NCI-H1417 treated with DMSO at 0.1 percent for 48 hours (cell line): ENCODE measurements at places on chromosomes 4 and X.
A peak's percentile ranks its signal among the peaks of the same experiment; 100 is the strongest.

GRCh38 chr4:87410679-87411078 is 11.7 kb upstream of the NUDT9 start:
- no peak for DNase-seq

DNA sequence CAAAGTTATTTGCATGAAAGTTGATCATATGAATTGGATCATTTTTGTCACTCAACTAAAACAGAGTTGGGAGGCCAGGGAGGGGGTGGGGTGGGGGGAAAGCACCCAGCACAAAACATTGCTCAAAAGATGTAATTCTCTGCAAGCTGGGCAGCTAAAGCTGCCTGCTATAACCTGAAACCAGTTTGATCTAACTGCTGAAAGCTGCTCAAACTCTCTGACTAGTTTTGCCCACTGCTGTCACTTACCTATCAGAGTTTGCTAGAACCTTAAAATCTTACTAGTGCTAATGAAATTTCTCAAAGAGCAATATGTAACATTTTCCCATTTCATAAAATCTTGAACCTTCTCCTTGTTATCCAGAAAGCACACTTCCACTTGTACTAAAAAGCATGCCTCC is 10.4 kb downstream of the CXCL8 start:
- no peak for DNase-seq

GRCh38 chr4:10108818-10109783 is 7.5 kb downstream of the WDR1 start:
- DNase-seq, result no peak

GRCh38 chrX:74925225-74926088 is at the start of gene NEXMIF:
TSS of gene NEXMIF (minus strand) at chrX:74925452.
- no peak for DNase-seq

DNA sequence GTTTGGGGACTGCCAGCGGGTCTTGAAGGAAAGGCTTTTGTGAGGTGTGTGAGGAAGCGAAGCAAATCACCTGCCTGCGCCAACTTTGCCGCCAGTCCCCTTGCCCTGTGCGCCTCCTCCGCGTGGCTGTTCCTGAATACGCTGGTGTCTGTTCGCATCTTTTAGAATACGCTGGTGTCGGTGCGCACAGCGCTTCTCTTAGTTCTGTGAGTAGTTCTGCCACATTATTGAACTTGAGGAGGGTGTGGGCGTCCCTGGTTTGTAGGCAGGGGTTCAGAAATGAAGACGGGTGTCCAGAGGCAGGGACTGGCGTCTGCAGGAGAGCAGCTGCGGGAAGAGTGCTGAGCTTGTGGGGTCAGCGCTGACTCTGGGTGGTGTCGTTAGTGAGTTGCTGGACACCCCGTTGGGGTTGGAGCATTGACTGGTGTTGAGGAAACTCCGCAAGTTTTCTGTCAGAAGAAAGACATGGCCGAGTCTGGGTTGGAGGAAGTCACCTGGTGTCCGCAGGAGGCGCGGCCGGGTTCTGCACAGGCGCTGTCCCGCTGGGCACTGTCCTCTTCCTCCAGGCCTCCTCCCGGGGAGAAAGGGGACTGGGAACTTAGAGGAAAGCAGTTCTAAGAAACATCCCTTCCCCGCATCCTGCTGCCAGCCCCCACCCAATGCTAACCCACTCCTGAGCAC is 930 bp downstream of the ZNF718 start:
- peak; percentile 2 for DNase-seq

GRCh38 chrX:11474576-11474975 is 181.4 kb downstream of the AMELX start:
- DNase-seq, result no peak

DNA sequence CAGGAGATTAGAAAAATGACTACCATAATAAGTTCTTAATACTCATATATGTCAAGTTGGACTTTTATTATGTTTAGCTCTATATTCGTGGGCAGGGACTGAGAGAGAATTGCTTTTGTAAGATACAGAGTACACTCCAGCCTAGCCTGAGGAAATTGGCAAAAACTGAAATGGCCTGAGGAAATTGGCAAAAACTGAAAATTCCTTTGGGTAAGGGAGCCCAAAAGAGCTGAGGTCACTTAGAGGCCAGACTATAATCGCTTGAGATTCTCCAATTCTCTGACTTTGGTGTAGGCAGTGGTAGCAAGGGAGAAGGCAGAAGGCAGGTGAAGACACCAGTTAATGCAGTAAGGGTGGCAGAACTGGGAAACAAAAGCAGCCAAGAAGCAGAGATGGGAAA is 124.5 kb upstream of the HCCS start:
- no peak for DNase-seq

- no peak for DNase-seq
Measured at GRCh38 chr4:142645475-142646108, 200.5 kb downstream of the INPP4B start.
